Stimulated activated CD4-positive, alpha-beta T cell treated with anti-CD3 and anti-CD28 coated beads, Interleukin-1b, Interleukin-23, amount 100 ng/mL, for 24 hours (primary cell): ENCODE measurements at places on chromosomes 12 and 14.

DNA sequence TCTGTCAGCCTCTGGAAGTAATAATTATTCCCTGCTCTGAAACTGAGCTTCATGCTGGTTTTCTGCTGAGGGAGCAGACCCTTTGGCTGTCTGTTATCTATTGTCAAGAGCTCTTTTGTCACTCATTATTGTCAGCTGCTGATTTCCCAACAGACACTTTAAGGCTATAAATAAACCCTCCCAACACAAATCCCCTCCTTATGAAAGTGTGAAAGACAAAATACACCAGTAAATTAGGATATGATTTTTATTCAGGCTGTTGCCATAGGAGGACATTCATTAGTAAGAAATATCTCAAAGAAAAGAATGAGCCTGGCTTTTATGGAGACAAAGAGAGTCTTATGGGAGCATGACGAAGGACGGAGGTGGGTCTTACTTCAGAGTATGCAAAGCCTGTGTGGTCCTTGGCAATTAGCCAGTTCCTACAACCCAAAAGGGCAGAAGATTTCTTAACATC lies 180.8 kb downstream of the CRADD start:
- no peak for DNase-seq

GRCh38 chr14:50964683-50965390 lies 20.6 kb upstream of the PYGL start:
- DNase-seq: no peak

- no peak for DNase-seq
These were observed 26.8 kb upstream of the CLIP1 start for GRCh38 chr12:122449317-122449716.

DNA sequence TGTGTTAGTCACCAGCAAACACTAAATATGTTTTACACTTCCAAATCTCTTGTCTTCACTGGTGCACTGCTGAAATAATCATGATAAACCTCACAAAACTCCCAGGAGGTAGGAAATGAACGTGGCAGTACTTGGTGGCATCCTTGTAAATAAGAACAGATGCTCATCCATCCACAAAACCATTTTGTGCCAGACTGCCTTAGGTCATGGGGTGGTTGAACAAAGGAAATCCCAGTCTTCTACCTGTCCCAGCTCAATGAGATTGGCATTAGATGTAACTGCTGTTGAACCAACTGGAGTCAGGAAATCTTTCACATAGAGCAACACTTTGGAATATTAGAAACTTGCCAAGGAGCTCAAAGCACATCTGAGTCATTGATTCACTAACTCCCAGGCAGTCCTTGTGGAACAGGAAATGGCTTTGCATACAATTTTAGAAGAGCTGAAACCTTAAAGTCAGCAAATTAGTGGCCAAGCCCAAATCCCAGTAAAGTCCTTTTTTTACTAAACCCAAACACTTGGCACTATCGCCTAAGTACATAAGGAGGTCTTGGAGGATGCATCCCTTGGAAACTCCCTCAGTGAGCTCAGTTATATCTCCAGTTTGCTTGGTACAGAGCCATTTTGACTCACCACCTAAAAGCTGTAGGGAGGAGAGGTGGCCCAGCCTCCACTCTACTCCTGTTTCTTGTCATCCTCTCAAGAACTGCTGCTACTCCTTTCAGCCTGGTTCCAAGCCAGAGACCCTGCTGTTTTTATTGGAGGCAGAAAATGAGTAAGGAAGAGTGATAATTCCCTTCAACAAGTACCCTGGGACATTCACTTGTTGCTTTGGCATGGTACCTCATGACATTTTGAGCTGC lies 208.0 kb downstream of the NOVA1 start:
- DNase-seq: no peak

- no peak for DNase-seq
These were observed 222.8 kb downstream of the EGLN3 start for GRCh38 chr14:33728010-33728498.

DNA sequence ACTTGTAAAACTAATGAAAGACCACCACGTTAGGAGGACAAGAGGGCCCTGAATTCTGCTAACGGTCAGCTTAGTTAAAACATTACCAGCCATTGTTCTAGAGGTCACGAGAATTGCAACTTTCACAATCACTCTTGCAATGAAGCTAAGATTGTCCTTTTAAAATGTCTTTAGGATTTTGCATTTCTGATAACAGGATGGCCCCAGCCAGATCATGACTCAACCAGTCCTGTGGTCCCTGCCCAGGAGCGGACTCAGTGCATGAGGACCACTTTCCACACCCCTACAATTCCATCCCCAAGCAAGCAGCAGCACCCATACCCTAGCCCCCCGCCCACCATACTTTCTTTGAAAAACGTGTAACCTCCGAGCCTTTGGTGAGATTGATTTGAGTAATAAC lies 28.7 kb downstream of the HSP90AA1 start:
- DNase-seq: no peak

DNA sequence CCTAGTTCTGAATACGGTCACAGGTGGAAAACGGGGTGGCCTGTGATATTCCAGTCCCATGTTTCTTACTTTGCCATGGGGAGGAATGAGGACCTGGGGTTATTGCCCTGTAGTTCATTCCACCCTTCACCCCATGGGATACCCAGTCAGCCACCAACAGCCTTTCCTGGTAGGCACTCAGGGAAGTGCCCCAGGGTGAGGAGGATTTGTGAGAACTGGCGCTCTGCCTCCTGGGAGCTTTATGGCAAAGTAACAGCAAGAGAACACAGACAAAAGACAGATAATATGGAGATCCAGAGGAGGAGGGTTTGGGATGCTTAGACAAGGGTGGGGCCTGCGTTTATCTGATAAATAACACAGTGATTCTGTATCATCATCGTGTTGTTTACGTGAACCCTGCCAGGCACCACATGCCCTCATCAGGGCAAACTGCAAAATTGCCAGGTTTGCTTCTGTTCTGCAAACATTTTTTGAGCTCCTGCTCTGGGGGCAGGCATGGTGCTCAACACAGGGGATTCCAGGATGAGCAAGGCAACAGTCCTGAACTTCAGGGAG lies 223.5 kb downstream of the SLC41A2 start:
- DNase-seq: no peak

- DNase-seq: no peak
These were observed 125.3 kb upstream of the PRMT8 start for GRCh38 chr12:3365463-3366411.

- no peak for DNase-seq
These were observed 76.9 kb downstream of the VWF start for GRCh38 chr12:6047249-6048237.

DNA sequence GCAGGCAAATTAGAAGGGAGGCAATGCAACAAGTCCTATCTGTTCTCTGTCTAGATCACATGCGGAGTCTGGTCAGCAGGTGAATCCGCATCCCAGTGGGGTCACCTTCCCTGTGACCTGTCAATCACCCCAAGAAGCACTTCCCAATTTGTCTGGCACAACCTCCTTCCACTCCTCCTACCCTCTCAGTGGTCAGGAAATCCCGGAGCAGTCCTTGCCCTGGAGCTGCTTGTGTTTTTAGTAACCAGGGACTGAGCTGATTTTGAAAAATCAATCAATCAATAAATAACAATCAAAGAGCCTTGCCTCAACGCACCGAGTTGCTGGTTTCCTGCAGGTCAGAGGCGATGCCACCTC lies 572 bp upstream of the ACSS3 start:
- DNase-seq: no peak

DNA sequence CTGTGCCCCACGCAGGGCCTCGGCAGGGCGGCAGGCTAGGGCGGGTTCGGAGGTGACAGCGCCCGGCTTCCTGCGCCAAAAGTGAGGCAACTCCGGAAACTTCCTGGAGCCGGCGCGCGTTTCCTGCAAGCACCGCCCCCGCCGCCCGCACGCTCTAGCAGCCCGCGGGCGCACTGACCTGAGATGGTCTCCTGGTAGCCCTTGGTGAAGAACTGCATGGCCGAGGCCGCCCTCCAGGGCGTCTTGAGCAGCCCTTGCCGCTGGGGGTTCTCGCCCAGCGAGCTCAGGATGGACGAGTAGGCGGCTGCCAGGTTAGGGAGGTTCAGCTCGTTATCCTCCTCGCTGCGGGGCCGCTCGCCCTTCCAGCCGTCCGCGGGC lies 494 bp downstream of the GCH1 start:
- DNase-seq: peak; percentile 64

GRCh38 chr14:93061380-93062012 lies 54.2 kb downstream of the ITPK1 start:
- no peak for DNase-seq

- no peak for DNase-seq
These were observed 50.3 kb upstream of the SRSF5 start for GRCh38 chr14:69716478-69717187.

GRCh38 chr12:14075797-14076393 lies 94.5 kb upstream of the GRIN2B start:
- DNase-seq: no peak

DNA sequence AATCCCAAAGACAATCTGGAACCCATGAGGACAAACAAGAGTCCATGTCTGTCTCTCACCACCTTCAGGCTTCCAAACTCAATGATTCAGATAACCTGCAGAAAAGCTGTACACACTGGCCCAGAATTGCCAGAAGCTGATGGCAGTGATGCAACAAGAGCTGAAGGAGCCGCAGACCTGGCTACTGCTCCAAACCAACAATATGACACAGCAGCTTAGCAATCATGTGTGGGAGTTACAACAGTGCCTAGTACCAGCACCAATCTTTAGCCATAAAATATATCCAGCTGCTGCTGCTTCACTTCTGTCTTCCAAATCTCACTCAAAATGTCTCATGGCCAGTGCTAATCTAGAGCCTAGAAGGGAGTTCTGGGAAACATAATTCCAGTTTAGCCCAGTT lies 22.0 kb downstream of the RPS6KA5 start:
- DNase-seq: no peak

- DNase-seq: no peak
These were observed 198.3 kb upstream of the AMIGO2 start for GRCh38 chr12:47277972-47278448.

- no peak for DNase-seq
These were observed 6.5 kb upstream of the VTI1B start for GRCh38 chr14:67680941-67681340.

- DNase-seq: no peak
These were observed 102.0 kb downstream of the LGR5 start for GRCh38 chr12:71541583-71541982.

DNA sequence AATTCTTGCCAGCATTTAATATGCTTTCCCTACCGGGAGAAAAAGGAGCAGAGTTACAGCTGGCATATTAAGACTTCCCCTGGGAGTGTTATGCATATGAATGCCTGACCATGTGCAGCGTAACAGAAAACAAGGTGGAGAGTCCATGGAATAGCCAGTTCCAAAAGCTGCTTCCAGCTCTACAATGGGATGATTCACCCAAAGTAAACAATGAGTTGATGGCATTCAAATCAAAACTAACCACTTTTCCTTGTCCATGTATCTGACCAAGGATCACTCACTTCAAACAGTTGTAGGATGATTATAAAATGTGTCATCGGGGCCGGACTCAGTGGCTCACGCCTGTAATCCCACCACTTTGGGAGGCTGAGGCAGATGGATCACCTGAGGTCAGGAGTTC lies 48.1 kb upstream of the BICDL1 start:
- no peak for DNase-seq

DNA sequence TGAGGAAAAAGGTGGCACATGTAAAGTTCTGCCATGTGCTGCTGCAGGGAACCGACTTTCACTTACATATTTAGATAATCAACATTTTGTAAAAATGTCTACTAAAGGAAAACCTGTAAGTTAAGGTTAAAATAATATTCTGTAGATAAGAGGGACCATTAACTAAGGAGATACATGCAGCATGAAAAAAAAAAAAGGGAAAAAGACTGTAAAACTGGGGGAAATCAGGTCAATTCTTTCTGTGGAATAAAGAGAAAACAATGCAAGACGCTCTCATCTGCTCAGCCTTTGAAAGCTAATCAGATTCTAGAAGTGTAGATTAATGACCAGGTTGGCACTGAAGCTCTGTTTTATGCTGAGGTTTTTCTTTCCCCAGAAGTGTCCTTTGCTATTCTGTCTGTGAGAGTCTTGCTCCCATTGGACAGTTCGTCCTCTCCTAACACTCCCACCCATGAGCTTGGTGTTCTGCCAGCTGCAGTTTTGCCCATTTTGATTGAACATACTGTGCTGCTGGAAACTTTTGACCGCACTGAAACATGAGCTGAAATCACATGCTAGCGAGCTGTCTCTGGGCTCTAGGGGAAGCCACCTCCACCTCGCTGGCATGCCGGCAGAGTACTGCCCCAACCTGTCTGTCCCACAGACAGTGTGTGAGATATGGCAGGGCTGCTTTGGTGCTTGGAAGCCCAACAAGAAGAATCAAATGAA lies 39.7 kb downstream of the PPTC7 start:
- no peak for DNase-seq

DNA sequence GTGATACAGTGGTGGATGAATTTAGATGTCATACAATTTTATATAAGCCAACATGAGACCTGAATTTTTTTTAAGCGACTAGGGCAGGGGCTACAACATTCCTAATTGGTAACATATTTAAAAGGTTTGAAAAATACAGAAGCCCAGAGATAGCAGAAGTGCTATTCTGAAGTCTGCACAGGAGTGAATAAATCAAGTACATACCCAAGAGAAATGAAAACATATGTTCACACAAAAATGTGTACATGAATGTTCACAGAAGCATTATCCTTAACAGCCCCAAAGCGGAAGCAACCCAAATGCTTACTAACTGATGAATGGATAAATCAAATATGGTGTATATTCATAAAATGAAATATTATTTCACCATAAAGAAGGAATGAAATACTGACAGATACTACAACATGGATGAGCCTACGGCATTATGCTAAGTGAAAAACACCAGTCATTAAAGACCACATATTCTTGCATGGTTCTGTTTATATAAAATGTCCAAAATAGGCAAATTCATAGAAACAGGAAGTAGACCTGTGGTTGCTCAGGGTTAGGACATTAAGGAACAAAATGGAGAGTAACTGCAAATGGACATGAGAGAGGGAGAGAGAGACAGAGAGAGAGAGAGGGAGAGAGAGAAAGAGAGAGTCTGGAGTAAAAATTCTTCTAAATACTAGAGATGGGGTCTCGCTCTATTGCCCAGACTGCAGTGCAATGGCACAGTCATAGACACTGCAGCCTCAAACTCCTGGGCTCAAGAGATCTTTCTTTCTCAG lies 28.0 kb upstream of the GXYLT1 start:
- DNase-seq: no peak

DNA sequence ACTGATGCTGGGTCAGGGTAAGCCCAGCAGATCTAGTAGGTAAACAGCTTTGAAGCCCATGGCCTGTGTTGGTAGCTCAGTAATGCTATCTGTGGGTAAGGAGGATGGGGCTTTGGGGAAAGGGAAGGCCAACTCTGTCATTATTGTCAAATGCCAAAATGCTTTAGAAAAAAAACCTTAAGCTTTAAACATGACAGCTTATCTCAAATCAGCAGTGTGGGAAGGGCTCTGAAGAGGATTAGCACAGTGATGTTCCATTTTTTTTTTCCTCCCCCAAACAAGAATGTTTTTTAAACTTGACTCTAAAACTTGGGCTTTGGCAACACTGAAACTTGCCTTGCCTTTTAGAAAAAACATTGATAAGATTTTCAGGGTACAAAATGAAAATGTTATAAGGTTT lies 11.7 kb downstream of the DAAM1 start:
- DNase-seq: no peak

GRCh38 chr14:44165286-44165685 lies 341.8 kb downstream of the FSCB start:
- DNase-seq: no peak

- DNase-seq: no peak
These were observed 348.4 kb downstream of the BCAT1 start for GRCh38 chr12:24600551-24600950.
